ENCODE measurements at places on chromosomes 1 and 21.

- no peak for DNase-seq
These were observed 32.2 kb downstream of the SLC30A7 start for GRCh38 chr1:100928128-100928527.

GRCh38 chr1:216580538-216581057 lies 142.6 kb downstream of the ESRRG start:
- DNase-seq = no peak

GRCh38 chr1:1435106-1435903 lies at the start of gene VWA1:
VWA1 (plus strand) TSS chr1:1435690; CDS start chr1:1435749, 59 bp downstream.
- DNase-seq = peak; percentile 71

DNA sequence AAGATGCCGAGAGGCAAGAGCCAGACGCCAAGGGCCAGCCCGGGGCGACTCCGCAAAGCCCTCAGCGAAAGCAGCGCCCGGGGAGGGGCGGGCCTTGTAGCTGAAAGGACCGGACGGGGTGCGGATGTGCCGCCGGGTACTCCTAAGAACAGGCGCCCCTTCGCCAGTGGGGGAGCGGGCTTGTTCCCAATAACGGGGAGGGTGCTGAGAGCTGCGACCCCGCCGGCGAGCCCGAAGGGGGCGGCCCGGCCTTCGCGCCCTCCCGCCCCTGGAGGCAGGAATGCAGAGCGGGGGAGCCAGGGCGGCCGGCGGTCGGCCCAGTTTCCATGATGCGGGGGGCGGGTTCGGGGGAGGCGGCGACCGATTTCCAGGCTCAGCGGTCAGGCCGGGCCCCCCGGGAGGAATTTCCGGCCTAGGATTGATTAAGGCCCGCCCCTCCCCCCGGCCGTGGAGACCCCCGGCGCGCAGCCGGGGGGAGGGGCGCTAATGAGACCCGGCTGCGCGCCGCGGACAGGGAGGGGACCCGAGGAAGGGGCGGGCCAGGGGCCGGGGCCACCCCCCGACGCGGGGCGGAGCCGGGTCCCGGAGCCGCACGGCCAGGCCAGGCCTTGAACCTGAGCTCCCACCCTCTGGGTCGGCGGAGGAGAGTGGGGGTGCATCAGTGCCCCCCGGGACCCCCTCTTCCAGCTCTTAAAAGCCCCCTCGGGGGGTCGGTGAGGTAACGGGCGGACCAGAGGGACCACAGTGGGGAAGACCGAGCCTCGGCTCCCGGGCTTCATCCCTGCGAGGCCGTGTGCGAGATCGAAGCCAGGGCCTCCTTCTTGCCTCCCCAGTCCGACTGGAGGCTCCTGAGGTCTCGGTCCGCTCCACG lies 898 bp upstream of the TMEM200B start:
- peak; percentile 80 for DNase-seq

GRCh38 chr1:162134646-162135045 lies 65.2 kb downstream of the NOS1AP start:
- no peak for DNase-seq

DNA sequence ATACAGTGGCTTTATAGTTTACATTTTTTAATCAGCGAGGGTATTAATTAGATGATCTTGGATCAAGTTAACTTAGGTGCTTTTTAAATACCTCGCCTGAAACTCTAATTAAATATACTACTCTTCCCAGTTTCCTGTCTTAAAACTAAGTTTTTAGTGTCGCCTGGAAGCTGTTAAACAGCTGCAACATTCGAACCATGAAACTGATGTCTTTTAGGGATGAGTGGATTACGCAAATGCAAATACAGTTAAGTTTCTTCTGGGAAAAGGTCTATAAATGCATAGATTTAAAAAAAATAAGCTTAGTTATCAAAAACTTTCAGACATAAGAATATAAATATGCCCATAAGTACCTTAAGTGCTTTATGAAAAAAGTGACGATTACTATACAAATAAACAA lies 228.3 kb downstream of the PTPRC start:
- DNase-seq = no peak

DNA sequence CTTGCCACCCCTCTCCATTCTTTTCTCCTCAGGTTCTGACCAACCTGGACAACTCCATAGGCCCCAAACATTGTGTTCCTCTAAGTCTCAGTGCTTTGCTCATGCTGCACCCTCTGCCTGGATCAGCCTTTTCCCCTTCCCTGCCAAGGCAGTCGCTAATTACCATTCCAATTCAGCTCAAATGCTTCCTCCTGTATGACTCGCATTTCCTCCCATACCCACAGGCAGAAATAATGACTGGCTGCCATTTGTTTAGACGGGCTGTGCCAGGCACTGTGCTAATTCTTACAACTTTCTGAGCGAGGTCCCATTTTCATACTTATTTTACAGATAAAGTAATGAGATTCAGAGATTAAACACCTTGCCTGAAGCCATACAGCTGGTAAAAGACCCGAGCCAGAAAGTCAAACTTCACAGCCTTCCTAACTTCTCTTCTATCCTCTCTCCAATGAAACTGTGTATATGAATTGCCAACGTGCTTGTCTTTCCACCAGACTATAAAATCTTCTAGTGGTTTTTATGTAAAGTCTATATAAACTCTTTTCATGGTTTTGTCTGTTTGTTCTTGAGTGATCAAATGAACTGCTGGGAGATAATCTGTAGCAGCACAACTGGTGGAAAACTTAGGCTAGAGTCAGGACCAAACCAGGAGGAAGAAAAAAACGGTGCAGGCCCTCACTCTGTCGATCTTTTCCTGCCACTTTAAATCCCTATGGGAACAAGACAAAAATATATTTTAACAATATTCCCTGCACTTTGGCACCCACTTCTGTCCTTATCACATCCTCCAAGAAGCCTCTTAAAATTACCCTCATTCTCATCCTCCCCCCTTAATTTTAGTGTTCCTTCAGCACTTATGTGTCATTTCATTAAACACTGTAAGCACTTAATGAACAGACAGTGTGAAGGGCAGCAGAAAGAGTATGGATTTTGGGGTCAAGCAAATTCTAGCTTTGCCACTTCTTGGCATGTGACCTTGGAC lies 33.7 kb downstream of the RAB3B start:
- peak; percentile 20 for DNase-seq

DNA sequence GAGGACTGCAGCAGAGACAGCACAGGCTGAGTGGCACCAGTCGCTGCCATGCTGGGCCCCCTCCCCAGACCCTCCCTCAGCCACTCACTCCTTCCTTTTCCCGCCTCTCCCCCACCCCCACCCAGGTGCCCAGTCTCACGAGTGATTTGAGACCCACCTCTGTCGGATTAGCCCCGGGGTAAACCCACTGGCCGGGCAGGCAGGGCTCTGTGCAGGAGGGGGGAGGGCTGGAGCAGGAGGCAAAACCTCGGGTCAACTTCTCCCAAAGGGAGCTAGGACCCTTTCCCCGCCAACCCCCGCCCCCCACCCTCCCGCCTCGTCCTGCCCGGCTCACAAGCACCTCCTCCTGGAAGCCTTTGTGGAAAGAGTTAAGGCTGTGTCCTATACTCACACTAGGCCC lies 3.5 kb upstream of the MRPL24 start:
- DNase-seq = no peak

DNA sequence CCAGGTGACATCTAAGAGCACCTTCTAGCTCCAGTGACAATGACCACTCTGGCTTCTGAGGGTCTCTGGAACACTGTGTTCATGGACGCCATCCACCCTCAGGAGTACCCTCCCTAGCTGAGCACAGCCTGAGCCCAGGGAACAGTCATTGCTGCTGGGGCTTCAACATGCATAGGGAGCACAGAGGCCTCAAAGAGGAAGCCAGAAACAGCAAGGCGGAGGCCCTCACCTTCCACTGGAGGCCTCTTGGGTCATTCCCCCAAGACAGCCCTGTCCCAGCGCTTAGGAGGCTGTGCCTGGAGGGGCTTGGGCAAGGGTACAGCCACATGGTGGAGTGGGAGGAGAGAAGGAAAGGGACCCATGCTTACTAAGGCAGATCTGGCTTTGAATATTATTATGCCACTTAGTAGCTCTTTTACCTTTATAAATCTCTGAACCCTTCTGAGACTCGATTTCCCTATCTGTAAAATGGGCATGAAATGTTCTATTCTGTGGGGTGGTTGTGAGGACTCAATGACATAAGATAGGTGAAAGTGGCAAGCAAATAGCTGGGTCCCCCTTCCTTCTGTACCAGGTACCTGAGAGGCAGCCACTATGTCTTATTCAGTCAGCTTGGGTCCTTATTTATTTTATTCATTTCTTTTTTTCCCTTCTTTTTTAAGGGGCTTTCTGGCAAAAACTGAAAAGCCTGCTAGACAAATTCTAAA lies 32.8 kb downstream of the PTAFR start:
- no peak for DNase-seq

DNA sequence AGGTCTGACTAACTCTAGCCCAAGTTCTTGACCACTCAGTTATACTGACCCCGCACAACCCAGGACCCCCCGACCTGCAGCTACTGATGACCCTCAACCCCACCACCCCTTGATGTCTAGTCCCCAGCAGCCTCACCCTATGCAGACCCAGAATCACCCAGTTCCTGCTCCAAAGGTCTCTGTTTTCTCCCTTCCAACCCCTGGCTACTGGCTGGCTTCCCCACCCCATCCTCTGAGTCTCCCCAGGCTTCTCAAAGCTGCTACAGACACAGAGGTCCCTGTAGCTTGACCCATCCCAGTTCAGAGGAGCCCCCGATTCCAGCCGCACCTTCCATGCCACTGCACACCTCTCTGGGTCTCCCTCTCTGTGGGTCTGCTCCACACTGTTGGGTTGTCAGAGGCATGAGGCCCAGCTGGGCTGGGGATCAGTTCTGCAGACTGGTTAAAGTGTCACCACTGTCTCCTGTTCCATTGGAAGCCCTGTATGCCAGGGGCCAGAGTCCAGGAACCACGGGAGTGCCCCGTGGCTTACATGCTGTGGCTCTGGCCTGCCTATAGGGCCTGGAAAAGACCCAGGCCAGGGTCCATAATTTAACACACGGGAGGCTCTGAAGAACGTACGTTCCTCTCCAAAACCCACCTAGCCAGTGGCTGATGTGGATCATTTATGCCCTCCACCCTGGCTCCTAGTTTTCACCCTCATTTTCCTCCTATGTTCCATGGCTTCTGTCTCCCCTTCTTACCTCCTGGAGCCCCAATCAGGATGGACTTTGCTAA lies 497 bp downstream of the PKLR start:
- no peak for DNase-seq

DNA sequence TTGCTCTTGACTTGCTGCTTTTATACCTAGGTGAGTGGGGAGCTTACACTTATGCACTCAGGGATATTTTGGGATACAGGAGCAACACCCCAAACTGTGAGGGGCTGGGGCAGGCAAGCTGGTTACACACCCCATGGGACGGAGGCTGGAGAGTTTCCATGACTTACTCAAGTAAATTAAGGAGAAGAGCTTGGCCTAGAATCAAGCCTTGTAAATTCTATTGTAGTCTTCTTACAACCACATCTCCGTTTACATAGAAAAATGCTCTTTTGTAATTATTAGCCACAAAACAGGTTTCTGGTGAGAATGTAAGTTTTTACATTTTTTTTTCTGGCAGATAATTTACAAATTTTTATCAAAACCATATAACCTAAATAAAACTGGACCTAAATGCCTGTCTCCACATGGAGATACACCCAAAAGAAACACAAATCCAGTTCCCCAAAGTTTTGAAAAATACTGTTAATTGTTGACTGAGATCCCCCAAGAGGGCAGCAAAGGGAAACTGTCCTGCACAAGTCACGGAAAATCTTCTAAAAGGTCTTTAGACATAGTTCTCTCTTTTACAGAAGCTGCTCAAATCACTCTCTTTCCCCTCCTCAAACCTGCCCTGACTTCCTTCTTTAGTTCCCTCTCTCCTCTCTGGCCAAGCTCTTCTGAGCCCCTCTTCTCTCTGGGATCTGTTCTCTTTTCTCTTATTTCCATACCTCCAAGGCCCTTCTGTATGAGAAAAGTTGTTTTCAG lies 134.0 kb downstream of the HIVEP3 start:
- DNase-seq = no peak

- DNase-seq = peak; percentile 81
These were observed 20.7 kb downstream of the MIS18A start for GRCh38 chr21:32257962-32258785.

DNA sequence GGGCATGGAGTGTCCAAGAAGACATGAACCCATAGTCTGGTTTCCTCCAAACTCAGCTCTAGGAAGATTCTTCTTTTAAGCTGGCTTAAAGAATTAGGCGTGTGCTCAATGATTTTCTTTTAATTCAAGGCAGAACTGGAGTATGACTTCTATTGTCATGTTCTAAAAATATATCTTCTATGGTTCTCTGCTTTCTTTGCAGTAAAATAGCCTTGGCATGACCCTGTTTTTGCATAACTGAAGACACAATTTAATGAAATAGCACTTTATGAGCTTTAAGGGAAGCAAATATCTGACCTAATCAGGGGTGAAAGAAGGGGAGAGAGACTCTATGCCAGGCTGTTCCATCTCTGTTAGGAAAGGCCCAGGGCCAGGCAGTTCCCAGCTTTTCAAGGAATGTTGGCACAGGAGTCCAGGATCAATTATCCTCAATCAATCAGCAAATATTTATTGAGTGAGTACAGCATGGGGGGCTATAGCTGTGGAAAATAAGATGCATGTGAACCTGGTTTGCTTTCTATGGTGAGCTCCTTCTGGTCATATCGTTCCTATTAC lies 7.2 kb upstream of the CSF1 start:
- DNase-seq = no peak

DNA sequence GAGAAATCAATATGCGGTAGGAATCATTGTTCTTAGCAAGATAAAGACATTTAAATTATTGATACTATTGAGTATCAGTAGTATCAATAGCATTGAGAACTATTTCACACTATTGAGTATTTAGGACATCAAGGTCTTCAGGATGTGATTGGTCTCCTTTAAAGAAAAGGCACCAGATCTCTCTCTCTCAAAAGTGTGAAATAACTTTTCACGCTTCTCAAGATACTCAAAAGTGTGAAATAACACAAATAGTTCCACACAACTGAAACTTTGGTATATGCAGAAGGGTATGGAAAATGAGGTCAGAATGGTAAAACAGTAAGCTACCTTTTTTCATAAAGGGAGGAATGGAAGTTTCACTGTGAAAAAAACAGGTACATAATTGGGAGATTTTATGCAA lies 6.7 kb upstream of the PYHIN1 start:
- no peak for DNase-seq

DNA sequence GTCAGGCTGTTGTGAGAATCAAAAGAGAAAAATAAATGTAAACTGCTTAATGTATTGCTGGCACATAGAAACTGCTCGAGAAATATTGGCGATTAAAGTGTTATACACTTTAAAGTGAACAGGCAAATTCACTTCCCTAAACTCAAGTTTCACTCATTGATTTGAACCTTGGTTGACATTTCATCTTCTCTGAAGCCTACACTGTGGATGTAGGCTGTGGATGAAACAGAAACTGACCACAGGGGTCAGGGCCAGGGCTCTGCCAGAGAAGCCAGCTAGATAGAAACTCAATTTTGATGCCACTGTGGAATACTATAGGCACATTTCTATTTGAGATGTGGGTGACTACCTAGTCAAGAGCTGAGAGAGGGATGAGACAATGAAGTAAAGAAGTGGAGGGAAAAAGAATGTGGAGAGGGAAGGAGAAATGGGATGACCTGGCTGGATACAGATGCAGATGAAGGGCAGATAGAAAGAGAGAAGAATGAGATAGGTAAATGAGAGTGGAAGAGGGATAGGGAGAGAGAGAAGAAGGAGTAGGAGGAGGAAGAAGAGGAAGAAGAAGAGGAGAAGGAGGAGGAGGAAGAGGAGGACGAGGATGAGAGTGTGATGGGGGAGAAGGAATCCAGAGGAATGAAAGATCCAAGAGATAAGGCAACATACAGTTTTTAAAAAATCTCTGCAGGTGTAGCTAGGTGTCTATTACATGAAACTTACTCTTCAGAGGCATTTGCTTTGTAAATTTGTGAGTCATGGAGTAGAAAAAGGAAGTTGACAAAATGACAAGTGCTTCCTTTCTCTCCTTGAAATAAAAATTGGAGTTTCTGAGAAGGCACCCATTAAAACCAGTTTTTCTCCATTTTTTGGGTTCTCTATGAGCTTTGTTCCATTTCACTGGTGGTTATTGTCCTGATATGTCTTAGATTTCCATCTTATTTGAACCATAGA lies 17.4 kb upstream of the CD1D start:
- DNase-seq = no peak

Data from HTR-8/SVneo (cell line).